ENCODE measurements at places on chromosomes 4 and X.

- no peak for DNase-seq
These were observed 495.9 kb downstream of the SPRY1 start for GRCh38 chr4:123892368-123892976.

GRCh38 chr4:38120772-38121171, 160.6 kb downstream of the PTTG2 start:
- no peak for DNase-seq

DNA sequence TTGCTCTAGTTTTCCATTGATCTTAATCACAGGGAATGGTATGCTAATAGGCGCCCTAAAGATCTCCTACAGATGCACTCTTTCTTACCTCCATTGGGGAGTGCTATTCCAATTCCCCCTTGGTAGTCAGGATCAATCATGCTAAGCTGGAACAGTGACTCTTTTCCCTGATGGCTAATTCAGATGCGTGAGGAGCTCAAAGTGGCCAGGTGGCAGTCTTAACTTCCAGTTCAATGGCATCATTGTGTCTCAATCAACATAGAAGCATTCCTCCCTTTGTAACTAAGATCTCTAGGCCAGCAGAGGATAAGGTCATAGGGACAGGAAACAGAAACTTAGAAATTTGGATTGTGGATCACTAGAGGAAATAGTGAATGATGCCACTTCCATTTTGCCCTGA, 216.8 kb downstream of the GRID2 start:
- no peak for DNase-seq

- DNase-seq = peak; percentile 27
These were observed 17.0 kb downstream of the GPAT3 start for GRCh38 chr4:83552924-83553323.

GRCh38 chr4:163673848-163674697, 179.6 kb downstream of the TMA16 start:
- peak; percentile 19 for DNase-seq

DNA sequence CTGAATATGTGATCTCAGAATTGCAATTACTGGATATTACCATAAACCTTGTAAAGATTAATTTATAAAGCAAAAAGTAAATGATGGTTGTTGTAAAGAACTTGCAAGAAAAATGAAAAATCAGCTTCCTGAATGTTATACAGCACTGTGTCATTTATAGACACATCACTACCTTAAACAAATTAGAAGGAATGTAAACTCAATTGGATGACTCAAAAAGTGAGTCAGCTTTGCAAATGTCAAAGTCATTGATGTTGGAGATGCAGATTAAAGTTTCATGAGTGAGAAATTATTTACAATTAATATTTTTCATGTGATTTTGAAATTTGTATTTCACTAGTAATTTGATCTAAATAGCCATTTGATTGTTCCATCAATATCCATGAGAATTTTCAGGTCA, 193.2 kb downstream of the RAPGEF2 start:
- no peak for DNase-seq

- DNase-seq = no peak
These were observed 54.5 kb upstream of the FBXW7 start for GRCh38 chr4:152590179-152591031.

DNA sequence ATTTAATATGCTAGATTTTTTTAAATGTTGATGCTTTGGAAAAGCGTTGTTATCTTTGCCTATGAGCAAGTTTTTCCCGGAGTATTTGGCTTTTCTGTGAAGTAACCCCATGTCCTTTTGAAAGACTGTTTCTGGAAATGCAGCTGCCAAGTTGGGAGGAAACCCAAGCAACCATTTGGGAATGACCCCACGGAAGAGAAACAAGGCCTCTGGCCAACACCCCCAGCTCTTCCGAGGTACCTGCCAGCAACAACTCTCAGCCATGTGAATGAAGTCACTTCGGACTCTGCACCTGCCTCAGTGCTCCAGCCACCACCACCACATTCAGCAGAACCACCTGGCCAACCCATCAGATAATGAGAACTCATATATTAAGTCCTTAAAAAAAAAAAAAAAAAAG, 36.2 kb upstream of the DHRSX start:
- DNase-seq = no peak

DNA sequence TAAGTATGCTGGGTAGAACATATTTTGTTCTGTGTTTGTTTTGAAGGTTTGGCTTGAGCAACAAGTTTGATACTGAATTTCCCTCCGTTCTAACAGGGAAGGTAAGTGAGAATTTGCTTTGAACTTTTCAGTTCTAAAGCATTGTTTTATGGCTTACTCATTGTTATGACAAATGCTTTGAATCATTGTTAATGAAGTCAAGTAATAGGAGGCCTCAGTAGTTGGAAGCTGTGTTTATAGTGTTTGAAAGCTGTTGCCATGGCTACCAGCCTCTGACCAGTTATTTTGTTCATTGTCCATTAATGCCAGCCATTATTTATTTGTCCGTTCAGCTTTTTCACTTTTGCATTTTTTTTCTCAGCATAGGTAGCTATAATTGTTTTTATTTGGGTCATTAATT, 14.4 kb downstream of the CHIC1 start:
- DNase-seq = no peak

DNA sequence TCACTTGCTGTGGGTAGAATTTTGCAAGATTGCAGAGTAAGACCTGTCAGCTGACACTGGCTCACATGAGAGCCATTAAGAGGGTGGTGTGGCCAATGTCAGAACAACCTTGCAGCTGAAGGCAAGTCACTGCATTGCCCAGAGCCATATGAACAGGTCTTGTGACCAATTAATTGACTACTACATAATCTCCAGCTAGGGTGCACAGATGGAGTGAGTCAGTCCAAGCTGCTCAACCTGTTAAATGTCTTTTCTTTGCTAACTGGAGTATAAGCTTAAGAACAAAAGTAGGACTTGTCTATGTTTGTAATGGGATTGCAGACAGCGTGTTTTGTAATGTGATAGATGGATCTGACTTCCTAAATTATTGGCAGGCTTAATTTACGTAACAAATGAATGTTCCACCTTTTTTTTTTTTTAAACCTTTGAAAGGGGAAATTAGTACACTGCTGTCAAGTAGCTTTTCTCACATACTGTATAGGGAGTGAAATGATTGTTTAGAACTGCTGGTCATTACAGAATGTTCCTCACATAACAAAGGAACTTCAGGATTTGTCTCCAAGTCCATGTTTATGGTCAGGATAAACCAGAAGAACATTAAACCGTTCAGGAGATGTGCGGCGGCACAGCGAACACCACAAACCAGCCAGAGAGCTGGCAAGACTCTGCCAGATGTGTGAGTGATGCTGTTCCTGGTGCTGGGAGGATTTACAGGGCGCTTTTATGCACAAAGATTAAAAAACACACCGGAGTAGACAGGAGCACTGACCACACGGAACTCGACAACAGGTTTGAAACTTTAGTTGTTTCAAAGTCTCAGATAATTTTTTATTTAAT, 37.0 kb downstream of the FNIP2 start:
- DNase-seq = peak; percentile 20

- DNase-seq = no peak
These were observed 14.3 kb downstream of the RCHY1 start for GRCh38 chr4:75499900-75500299.
